ENCODE measurements at places on chromosomes 7 and 10.

DNA sequence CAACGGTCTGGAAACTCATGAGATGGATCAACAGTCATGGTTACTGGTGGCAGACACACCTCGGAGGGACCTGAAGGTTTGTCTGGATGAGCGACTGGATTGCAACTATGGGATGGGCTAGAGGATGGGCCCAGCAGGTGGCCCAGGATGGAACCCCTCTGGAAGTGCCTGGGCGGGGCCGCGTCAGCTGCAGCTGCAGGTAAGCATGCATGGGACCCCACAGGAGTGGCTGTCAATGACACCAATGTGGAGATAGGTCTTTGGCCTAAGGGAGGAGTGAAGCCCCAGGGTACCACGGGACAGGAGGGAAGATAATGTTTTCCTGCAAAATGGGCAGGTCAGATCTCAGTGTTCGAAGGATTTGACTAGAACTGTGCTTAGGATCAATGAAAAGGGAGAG is 103.4 kb downstream of the LANCL2 start:
- no peak for DNase-seq

- DNase-seq: no peak
Measured at GRCh38 chr7:915291-916218, 38.9 kb downstream of the ADAP1 start.

DNA sequence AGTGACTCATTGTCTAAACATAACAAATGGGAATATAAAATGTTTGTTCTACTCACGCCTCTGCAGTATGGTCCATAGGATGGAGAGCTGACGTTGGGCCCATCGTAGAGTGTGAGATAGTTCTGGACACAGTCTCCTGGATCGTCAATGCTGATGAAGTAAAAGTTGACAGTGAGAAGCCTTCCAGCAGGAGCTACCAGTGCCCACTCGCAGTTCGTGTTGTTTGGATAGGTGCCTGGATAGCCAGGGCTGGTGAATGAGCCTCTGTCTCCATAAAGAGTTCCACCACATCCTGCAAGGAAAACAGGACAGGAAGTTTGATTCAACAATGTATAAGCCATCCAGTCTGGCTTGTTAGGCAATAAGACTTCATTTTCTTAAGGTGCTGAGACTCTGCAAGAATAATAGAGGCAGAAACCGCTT is 79.6 kb downstream of the OR13A1 start:
- DNase-seq: no peak

DNA sequence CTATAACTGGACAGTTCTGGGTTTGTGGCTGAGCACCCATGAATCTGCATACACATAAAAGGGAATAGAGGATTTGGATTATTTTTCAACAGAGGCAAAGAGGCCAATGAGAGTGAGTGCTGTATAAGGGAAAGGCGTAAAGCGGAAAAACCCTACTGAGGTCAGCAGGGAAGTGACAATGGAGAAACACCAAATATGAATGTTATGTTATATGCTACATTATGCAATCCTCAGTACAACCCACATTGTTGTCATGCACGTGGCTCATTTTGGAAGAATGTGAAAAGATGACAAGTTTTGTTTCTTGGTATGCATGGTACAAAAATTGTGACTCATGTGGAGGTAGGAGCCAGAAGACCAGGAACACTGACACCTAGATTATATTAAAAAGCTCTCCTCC is 113.6 kb upstream of the AMPH start:
- no peak for DNase-seq

- no peak for DNase-seq
Measured at GRCh38 chr10:20948686-20949327, 51.7 kb upstream of the NEBL start.

GRCh38 chr10:34884272-34884952 is 69.3 kb upstream of the PARD3 start:
- no peak for DNase-seq

- DNase-seq: no peak
Measured at GRCh38 chr7:113122744-113123143, 4.4 kb upstream of the SMIM30 start.

DNA sequence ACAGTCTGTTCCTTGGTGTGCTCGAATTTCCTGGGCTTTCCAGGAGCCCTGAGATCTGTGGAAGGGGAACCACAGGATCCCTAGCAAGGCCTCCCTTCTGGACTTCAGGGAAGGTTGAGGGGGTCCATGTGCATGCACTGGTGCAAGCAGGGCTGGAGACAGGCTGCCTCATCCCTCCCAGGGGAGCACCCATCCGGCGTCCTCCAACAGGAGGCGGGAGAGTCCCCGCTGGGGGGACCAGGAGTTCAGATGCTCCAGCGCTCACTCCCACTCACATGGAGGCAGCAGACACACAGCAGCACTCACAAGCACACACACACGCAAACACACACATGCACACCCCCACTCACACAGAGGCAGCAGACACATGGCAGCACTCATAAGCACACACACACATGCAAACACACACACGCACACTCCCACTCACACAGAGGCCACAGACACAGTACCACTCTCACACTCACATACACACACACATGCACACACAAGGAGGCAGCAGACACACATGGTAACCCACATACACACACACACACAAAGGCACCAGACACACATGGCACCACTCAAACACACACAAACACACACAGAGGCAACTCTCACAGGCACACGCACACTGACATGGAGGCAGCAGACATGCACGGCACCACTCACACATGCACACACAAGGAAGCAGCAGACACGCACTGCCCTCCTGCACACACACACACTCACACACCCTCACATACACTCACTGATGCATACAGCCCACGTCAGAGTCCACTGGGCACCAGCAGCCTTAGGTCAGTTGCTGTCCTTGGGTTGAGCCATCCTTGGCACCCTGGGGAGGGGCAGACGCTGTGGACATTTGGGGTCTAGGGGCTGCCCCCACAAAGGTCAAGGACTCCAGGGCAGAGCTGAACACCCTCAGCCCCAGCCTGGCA is 247.0 kb upstream of the PPP2R2D start:
- no peak for DNase-seq

DNA sequence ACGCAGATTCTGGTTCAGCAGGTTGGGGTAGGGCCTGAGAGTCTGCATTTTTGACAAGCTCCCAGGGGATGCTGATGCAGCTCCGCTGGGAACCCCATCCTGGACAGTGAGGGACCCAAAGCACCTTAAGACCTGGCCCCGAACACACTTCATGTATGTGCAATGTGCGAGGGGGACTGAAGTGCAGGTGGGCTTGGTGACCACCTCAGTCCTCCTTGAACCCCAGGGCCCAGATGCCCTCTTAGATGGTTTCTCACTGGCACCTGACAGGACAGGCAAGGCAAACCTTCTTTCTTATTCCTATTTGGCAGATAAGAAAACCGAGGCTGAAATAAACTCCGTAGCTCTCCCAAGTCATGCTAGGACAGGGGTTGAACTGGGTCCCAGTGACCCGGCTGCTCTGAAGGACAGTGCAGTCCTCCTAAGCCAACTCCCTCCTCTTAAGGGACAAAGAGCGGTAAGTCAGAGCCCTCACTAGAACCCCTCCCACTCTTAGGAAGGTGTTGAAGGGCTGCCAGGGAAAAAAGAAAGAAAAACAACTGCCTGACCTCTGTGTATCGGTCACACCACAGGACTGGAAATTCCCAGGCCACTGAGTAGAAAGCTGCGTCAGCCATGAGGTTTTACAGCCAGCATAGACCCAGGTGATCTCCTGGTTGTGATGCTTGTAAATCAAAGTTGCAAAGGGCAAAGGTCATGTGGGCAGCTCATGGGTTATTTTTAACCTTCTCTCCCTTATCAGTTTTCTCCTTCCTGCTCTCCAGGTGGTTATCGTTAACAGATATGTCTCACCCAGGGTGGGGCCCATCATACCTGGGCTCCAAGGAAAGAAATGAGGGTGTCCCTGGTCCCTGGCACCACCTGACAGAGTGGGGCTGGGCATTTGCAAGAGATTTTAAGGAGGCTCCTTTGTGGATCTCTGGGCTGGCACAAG is 90.9 kb upstream of the SMNDC1 start:
- DNase-seq: no peak

Measured in NK-92 treated with Interleukin-12 subunit alpha and Interleukin-12 subunit beta, amount 100 ng/mL, for 24 hours (cell line).